Mesendoderm (in vitro differentiated cells): ENCODE measurements at places on chromosomes 5 and 9.

DNA sequence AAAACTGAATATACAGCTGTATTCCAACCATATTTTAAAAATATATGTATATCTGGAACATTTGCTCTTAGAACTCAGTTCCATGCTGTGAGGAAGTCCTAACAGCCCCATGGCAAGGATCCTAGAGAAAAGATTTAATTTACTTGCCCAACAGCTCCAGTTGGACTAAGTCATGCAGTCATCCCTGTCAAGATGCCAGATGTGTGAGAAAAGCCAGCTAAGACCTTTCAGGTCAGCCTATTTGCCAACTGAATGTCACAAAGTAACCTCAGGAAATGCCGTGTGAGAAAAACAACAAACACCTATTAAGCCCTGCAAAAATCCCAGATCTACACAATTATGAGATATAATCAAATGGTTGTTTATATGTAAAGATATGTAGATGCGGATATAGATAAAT, 416.3 kb downstream of the NR2F1-AS1 start:
- peak; percentile 48 for DNase-seq

DNA sequence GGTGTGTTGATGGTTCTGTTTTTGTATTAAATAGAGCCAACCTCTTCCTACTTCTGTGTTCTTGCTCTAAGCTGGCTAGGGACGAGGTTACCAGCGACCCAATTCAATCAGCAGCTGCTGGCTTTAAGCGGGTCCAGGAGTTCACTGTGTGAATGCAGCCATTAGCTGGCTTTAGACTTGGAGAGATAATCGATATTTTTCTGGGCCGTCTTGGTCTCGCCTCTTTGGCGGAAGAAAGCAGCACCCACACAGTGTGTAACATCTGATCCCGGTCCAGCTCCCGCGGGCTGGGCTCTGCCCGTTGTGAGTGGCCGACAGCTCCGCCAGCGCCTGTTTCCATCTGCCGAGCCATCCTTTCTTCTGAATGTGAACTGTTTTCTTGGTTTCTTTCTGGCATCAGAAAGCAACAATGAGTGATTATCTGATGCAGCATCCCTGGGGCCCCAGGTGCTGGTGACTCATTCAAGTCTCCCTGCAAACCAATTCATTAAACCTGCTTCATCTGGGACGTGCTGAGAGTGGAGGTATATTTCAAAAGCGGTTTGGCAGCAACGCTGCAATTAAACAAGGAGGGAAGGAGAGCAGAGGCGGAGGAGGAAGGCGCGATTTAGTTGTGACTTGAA, 90.8 kb upstream of the IRX4 start:
- peak; percentile 18 for DNase-seq

GRCh38 chr5:178396796-178397720, 164.5 kb upstream of the PHYKPL start:
- DNase-seq: no peak

DNA sequence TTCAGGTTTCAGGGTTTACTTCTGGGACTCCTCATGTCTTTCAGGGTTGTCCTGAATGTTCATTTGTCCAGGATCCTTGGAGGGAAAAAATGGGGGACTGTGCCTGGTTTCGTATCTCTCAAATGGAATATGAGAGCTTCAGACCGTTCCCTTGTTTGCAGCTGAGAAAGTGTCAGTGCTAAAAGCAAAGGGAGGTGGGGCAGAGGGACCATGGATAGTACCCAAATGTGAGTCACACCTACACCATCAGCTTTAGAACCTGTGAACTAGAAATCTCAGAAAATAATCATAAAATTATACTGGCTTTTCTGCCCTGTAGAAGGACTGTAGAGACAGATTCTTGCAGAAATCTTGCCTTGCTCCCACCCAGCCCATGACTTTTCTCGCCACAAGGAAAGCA, 84.3 kb upstream of the TAF11L2 start:
- no peak for DNase-seq

GRCh38 chr5:59769041-59769360, 124.5 kb downstream of the PDE4D start:
- DNase-seq: no peak

GRCh38 chr5:132557478-132558172, 848 bp downstream of the RAD50 start:
- DNase-seq: peak; percentile 78
